ENCODE measurements at places on chromosomes 4 and X. TPM values are rescaled to one million over a fixed set of nuclear protein-coding genes. Genes with fewer than 3 reads are reported as not detected.

- H3K27ac ChIP-seq: no peak overlapping the region
- peaks cover 15% of the 10 kb centered on the region for H3K27me3 ChIP-seq
- DNase-seq: no peak
- no peak overlapping the region for H3K4me3 ChIP-seq
- H3K36me3 ChIP-seq: no peaks in the 10 kb centered on the region
These were observed 23.0 kb downstream of the SH3D19 start for GRCh38 chr4:151302432-151302831.

GRCh38 chr4:110609044-110609750 lies 13.7 kb downstream of the PITX2 start:
- no peaks in the 10 kb centered on the region for H3K36me3 ChIP-seq
- no peak overlapping the region for H3K27ac ChIP-seq
- peaks cover 61% of the 10 kb centered on the region for H3K27me3 ChIP-seq
- H3K4me1 ChIP-seq: no peaks in the 10 kb centered on the region
- H3K4me3 ChIP-seq: no peak overlapping the region

DNA sequence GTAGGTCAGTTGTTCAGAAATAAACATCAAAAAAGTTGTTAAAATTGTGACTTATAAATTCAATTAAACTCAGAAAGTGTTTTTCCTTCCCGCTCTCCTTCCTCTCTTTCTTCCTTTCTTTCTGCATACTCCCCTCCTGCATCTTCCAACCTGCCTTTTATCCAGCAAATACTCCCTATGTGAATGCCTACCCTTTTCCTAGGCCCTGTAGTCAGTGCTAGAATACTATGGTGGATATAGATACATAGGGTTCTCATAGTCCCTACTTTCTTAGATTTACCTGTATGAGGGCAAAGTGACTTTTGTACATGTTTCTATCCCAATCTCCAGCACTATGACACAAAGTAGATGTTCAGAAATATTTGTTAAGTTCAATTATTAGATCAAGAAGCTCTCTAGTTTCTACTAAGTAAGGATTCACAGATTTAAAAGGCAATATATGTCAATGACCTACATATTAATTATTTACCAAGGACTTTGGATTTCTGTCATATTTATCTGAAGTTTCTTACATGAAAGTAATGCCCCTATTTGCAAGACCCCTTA lies 732 bp downstream of the SULT1E1 start:
- DNase-seq: no peak
- H3K36me3 ChIP-seq: no peaks in the 10 kb centered on the region
- peaks cover 3% of the 10 kb centered on the region for H3K27me3 ChIP-seq
- no peak overlapping the region for H3K27ac ChIP-seq

DNA sequence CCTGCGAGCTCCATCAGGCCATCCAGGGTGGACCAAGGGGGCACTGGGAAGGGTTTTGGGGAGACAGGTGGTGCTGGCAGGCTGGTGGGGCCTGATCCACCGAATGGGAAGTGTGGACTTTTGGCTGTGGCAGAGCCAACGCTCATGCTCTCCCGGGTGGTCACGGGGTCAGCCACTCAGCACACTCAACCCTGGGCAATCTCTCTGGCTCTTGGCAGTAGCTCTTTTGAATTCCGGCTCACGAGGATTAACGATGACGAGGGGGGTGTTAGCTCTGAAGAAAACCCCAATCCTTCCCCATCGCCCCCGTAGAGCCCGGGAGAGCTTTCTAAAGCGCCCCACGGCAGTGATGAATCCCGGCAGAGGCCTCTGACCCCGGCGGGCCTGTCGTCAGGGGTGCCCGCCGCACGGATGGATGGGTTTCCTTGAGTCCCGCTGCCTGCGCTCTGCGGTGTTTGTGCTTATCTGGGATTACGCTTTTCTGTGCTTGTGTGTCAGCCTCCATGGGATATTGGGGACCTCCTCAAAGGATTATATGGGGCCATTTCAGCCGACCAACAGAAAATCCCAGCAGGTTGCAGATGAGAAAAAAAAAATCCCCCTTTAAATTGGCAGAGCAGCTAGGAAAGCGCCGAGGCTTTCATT lies 156.8 kb upstream of the PSAPL1 start:
- no peak for DNase-seq
- H3K36me3 ChIP-seq: no peaks in the 10 kb centered on the region
- no peaks in the 10 kb centered on the region for H3K4me1 ChIP-seq
- H3K4me3 ChIP-seq: no peak overlapping the region
- no peak overlapping the region for H3K27ac ChIP-seq

- H3K4me1 ChIP-seq: no peaks in the 10 kb centered on the region
- no peak overlapping the region for H3K4me3 ChIP-seq
- H3K27me3 ChIP-seq: no peaks in the 10 kb centered on the region
These were observed 179.1 kb downstream of the NR3C2 start for GRCh38 chr4:148263127-148263526.

The ARMCX2 gene
- total RNA-seq: 2.6 TPM

DNA sequence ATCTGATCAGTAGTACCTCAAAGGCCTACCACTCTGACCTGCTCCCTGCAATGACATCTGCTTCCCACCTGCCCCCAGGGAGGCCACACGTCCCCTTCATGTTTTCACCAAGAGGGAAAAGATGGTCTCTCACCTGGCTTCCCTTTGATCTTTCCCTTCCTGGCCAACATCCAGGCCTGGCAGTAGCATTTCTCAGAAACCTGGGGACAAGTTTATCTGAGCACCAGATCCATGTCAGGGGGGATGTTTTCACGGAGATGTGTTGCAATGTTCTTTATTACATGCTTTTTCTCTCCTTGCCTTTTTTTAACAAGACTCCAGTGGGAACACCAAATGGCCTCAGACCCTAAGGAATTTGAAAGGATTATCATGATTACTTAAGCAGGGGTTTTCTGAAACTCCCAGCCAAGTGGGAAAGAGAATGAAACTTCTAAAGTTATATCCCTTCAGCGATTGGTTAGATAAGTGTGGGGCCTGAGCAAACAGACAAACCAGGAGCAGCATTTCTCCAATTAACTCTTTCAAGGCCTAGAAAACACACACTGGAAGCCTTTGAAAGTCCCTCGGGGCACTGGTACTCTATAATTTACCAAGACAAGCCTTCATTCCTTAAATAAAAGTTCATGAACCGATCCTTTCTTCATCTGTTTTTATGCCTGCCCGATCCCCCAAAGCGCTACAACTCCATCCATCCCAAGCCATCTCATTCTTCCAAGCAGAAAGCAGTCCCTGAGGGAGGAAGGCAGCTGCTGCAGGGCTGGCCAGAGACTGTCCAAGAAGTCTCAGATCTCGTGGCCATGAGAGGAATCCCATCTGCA lies 94.1 kb downstream of the BCOR start:
- peaks cover 12% of the 10 kb centered on the region for H3K4me1 ChIP-seq
- no peak overlapping the region for H3K4me3 ChIP-seq
- no peaks in the 10 kb centered on the region for H3K36me3 ChIP-seq
- peaks cover 37% of the 10 kb centered on the region for H3K27me3 ChIP-seq
- no peak overlapping the region for H3K27ac ChIP-seq

The NUP54 gene
- total RNA-seq: 52.5 TPM

- H3K36me3 ChIP-seq: peaks cover 76% of the 10 kb centered on the region
- H3K4me3 ChIP-seq: peak overlapping the region; percentile 9
- DNase-seq: peak; percentile 33
- H3K4me1 ChIP-seq: peaks cover 35% of the 10 kb centered on the region
- peak overlapping the region; percentile 83 for H3K27ac ChIP-seq
- H3K27me3 ChIP-seq: no peaks in the 10 kb centered on the region
These were observed 12.4 kb downstream of the CASP6 start for GRCh38 chr4:109690690-109691410.

Measured in activated CD4-positive, alpha-beta T cell treated with anti-CD3 and anti-CD28 coated beads, Interleukin-2, amount 10 ng/mL, durations not matched to agents 7 days and 5 days (primary cell).